Cardiac fibroblast (primary cell): ENCODE measurements at places on chromosomes 12 and 14.

DNA sequence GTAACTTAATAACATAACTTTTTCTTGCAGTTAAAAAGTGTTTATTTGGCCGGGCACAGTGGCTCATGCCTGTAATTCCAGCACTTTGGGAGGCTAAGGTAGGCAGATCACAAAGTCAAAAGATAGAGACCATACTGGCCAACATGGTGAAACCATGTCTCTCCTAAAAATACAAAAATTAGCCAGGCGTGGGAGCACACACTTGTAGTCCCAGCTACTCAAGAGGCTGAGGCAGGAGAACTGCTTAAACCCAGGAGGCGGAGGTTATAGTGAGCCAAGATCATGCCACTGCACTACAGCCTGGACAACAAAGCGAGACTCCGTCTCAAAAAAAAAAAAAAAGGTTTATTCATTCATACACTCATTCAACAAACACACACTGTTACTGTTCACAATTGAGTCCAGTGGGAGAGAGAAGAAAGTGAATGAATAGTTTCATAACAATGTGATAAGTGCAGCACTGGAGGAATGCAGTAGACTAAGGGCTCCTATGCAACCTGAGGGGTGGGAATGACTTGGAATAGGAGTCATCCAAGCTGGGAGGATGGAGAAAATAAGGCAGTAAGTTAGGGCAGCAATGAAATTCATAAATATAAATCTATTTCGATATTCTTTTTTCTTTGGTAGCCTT lies 19.8 kb downstream of the DAD1 start:
- DNase-seq: no peak

- no peak for DNase-seq
Observed at GRCh38 chr12:11943919-11944700, 126.6 kb upstream of the BCL2L14 start.

DNA sequence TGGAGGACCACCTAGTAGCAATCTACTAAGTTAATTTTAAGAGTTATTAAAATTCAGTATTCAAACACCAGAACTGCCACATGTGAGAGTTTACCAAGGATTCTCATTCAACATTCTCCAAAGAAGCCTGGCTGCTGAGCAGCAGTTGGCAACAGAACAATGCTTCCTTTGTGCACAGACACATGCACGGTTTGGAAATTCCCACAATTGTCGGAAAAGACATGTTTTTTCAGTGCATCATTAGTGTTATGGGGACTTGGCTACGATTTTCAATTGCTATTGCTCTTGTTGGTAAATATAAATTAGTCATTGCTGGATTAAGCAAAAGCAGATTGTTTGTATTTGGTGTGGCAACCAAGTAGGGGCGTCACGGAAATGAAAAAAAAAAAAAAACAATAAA lies 22.2 kb downstream of the ST8SIA1 start:
- peak; percentile 95 for DNase-seq

DNA sequence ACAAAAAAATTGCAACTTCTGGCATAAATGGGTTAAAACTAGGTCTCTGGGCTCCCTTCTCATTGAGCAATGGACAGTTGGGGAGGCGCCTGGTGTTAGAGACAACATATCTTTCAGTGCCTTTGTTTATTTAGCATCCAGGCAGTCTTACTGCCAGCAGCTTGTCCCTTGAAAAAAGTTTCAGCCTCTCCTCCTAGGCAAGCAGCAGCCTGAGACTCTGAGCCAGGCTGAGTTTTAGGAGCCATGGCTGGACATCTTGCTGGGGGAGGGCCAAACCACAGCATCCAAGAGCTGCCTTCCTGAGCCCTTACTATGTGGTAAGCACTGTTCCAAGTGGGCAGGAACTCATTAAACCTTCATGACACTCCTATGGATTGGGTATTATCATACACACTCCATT lies 10.1 kb upstream of the JDP2 start:
- DNase-seq: peak; percentile 81

DNA sequence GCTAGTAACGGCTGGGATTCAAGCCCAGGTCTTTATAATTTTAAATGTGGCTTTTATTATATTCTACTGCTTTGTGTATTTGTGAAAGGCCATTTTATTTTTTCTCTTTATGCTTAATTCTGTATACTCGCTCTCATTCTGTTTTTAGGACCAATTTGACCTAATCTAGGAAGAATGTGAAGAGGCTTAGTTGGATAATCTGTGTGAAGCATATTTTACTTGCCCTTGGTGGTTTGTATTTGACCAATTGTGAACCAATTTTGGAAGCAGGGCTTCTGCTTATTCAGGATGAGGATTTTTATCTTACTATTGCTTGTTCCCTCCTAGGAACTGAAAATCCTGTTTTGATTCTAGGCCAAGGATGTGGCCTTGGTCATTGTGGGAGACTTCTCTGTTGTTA lies 113.1 kb downstream of the TTC6 start:
- DNase-seq: no peak

DNA sequence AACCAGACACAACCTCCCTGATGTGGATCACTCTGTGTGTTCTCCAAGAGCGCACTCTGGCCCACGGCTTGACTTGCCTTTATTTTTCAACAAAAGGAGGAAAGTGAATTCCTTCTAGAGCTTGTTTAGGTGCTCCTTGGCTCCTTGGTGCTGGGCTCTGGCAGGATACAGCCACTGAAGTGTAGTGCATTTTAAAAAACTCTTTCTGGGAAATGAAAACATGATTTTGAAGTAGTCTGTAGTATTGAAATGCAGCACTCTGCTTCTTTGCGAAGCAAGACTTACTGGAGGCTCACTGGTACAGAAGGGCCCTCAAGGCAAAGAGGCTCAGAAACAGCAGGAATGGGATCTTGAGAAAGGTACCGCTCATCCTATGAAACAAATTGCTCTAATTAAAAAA lies 81.6 kb downstream of the PTCSC3 start:
- no peak for DNase-seq

DNA sequence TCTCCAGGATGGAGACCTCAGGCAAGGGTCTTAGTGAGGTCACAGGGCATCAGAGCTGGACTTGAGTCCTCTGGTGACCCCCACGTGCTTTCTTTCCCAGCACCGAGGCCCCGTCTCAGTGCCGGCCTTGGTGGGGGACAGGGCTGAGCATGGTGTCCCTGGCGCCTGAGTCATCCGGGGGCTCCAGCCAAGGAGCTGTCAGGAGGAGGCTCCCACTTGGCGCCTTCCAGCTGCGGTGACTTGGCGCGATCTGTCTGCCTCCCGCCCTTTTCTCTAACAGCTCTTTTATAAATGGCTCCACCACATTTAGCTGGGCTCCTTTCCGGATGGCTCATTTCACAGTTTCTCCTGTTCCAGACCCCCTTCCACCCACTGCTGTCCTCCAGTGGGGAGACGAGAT lies 60.4 kb downstream of the PRMT8 start:
- peak; percentile 24 for DNase-seq

GRCh38 chr12:49887536-49888401 lies 15.9 kb downstream of the FAIM2 start:
- no peak for DNase-seq

DNA sequence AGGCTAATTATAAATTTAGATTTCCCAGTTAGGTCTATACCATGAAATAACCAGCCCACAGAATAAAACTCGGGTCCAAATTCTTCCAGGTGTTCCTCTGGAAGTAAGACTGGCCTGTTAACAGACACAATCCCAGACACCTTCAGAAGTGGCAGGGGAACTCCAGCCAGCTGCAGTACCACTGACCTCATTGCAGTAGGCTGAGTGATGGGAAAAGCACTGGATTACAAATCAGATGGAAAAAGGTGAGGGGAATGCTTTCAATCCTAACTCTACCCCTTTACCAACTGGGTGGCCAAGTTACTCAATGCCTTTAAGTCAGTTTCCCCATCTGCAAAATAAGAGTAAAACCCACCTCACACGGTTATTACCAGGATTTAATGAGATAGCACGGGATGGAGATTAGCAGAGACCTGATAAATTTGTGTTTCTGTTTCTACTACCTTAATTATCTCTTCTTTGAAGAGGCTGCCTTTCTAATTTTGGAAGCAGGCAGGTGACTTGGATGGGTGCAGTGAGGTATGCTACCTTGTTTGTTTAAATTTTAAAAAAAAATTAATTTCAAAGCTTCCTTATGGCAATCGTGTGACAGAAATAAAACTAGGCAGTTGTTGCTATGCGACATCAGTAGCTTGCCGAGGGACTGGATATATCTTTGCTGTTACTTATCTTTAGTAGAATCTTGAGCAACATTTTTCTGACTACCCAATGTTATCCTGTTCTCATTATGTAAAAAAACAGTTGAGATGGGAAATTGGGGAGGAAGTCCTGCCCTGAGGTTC lies 167.3 kb upstream of the GRIN2B start:
- no peak for DNase-seq

GRCh38 chr14:100282766-100283419 lies 23.4 kb downstream of the SLC25A29 start:
- DNase-seq: no peak

DNA sequence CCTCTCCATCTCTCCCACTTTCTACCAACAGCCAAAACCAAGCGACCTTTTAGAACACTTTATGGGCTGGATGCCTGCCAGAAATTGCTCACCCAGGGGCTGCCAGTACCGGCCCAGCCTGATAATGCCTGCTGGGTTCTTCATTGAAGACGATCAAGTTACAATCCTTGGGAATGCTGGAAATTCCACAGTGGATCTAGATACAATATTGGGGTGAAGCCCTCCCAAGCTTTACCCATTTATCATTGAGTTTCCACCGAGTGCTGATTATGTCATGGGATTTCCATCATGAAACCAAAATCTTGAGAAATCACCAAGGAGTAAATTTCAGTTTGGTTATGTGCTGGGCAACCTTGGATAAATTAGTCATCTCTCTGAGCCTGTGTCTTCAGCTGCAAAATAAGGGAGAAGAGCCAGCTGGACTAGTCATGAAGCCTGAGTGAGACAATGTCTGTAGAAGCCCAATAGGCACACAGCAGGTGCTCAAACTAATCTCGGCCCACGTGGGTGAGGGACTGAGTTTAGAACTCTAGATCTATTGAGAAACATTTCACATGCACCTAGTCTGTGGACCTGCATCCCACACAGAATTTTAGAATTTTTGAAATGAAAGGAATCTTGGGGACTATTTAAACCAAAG lies 75.5 kb upstream of the CLMN start:
- peak; percentile 77 for DNase-seq

DNA sequence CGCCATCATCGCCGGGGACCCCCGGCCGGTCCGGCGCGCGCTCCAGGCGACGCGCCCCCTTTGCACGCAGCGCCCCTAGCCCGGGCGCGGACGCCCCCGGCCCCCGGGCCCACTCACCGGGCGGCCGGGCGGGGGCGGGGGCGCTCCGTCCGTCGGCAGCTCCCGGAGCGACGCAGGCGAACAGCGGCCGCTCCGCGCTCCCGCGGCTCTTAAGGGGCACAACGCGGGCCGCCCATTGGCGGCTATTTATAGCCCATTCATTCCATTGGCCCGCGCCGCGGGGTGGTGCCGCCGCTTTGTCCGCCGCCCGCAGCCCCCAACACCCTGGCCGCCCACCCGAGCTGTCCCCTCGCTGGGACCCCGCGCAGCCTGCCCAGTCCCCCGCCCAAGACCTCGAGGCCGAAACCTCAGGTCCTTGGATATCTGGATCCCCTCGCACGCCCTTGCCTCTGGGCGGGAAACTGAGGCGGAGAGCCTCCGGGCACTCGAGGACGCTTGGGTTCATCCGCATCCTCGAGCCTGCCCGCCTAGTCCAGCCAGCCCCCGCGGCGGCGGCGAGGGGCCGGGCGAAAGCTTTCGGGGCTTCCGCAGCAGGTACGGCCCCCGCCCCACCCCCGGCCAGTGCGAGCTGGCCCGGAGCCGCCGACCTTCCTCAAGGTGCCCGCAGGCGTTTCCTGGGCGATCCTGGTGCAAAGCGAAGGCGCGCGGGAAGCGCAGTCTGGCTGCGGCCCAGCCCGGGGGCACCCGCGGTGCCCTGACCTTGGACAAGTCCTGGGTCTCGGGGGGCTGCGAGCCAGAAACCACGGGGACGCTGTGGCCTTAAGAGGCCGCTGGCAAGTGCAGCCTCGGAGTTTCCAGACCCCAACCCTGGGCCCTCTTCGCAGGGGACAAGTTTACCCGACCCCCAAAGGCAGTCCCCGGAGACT lies at the start of gene CKB:
CKB (minus strand) TSS at position 182 of the 926 bp plus-strand sequence. CDS start 337 bp downstream, outside the sequence.
- peak; percentile 59 for DNase-seq

GRCh38 chr14:33349871-33350270 lies 411.2 kb downstream of the NPAS3 start:
- no peak for DNase-seq

GRCh38 chr14:52551205-52551604 lies 1.1 kb downstream of the TXNDC16 start:
- no peak for DNase-seq

GRCh38 chr12:42204819-42205218 lies 33.2 kb downstream of the YAF2 start:
- DNase-seq: no peak

DNA sequence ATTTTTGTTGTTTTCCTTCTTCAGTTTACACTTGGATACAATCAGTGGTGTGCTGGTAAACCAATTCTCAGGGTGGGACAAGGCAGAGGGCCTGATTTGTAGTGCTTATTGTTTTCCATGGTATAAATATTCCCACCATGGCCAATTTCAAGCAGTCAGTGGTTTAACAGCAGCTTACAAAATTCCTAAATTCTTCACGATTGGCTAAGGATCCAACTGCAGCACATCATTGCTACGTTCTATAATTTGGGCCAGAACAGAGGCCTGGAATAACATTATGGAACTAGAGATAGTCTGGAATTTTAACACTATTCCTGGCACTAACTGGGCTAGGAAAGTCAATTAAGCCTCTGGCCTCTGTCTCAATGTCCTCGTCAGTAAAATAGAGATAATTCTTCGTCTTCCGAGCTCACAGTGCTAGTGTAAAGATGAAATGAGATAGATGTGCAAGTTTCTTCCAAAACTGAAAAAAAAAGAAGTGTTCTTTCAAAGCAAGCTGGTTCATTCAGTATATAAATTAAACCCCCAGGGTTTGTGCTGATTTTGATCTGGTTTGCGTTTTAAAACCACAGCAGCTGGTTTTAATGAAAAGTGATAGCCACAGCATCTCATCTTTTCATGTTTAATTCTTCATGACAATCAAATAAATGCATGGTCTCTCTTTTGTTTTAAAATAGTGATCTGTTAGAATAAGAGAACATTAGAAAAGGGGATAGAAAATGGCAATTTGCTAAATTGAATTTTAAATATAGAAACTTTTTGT lies 104.1 kb downstream of the EPS8 start:
- no peak for DNase-seq

DNA sequence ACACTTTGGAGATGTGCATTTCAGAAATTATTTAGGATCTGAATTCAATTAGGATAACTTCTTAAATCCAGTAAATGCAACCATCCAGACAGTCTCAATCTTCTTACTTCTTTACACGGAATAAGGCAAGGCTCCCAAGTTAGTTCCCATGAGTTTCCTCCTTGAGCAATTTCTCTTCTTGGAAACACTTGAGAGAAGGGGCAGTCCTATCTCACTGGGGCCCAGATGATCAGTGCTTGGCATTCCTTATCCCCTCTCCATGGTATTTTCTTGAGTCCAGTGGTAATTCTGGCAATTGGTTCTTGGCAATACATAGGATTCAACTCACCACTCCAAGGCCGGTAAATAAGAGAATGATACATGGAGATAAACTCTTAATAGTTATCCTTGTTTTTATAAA lies 87.1 kb upstream of the PTHLH start:
- peak; percentile 49 for DNase-seq

- no peak for DNase-seq
Observed at GRCh38 chr12:57740656-57741412, 2.3 kb upstream of the AGAP2 start.

- no peak for DNase-seq
Observed at GRCh38 chr12:42262271-42262670, 24.2 kb upstream of the YAF2 start.

- no peak for DNase-seq
Observed at GRCh38 chr12:45568808-45569207, 160.7 kb upstream of the ARID2 start.
